Activated B cell treated with CpG ODN at 0.5 μM for 24 hours (primary cell): ENCODE measurements at places on chromosomes 4 and X.

DNA sequence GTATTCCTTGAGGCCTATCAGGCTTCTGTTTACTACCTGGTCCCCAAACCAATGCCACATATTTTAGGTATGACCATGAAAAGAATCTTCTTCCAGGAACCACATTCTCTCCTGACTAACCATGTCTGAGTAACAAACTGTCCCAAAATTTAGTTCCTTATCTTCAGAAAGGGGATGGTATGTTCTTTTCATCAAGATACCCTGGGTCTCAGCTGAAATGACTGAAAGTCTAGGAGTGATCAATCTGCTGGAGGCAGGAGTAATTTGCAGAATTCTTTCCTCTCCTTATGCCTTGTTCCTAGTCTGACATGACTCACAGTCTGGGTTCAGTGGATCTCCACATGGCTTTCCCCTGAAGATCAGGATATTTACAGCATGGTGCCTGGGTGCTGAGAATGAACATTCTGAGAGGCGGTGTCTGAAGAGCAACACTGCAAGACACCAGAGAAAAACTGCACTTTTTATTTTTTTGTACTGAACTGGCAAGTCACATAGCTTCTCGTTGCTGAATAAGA lies 665.5 kb downstream of the TLL1 start:
- no peak for DNase-seq

GRCh38 chr4:184846531-184846930 lies 20.8 kb upstream of the ACSL1 start:
- DNase-seq: no peak

- DNase-seq: no peak
These were observed 39.6 kb downstream of the DDX60L start for GRCh38 chr4:168440442-168441264.

GRCh38 chrX:147779173-147779572 lies 132.5 kb upstream of the FMR1 start:
- DNase-seq: no peak

- no peak for DNase-seq
These were observed 410.4 kb downstream of the INPP4B start for GRCh38 chr4:142435599-142436235.

DNA sequence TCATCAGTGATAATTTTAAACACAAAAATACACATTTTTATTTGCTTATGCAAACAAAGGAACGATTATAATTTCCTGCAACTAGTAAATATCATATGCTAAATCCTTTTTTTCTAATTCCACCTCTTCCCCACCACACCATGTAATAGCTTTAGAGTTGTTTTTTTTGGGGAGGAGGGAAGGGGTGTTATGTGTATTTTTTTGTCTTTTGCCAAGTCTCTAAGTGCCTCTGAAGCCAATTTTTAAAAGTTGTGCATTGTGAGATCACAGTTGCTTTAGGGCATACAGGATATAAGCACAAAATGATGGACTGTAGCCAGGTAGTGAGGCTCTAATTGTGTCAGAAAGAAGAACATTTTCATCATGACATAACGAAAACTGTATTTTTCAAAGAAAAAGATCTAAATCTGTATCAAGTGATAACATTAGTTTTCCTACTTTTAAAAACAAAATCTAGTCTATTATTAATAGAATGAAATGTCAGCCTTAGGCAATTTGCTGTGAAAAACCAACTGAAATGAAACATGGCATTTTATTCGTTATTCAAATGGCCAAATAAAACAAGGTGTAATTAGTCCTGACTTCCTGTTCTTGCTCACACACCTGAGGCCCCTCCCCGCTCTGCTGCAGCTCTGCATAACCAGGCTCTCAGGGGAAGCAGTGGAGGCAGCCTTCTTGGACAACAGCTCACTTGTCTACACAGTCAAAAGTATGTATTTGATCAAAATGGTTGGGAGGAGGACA lies 157.4 kb downstream of the PALLD start:
- DNase-seq: no peak

GRCh38 chrX:71542411-71542810 lies 9.5 kb downstream of the OGT start:
- no peak for DNase-seq

GRCh38 chr4:40848251-40848650 lies 98.5 kb downstream of the NSUN7 start:
- DNase-seq: no peak

DNA sequence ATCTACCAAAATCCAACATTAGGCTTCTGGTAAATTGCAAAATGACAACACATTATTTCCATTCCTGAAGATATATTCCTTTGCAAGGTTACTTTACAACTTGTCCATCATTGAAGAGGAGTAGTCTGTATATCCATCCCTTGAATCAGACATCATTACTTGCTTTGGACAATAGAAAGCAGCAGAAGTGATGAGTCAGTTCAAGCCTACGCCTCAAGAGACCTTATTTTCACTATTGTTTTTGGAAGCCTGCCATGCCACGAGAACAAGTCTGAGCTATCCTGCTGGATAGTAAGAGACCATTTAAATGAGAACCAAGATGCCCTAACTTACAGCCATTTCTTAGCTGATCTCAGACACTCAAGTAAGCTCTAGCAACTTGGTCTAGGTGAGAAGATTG lies 246.0 kb upstream of the HHIP start:
- no peak for DNase-seq
